ENCODE measurements at places on chromosomes 16 and 17.
A peak's percentile ranks its signal among the peaks of the same experiment; 100 is the strongest.

- peak; percentile 59 for DNase-seq
Observed at GRCh38 chr17:49407981-49408501, 6.6 kb downstream of the PHB1 start.

DNA sequence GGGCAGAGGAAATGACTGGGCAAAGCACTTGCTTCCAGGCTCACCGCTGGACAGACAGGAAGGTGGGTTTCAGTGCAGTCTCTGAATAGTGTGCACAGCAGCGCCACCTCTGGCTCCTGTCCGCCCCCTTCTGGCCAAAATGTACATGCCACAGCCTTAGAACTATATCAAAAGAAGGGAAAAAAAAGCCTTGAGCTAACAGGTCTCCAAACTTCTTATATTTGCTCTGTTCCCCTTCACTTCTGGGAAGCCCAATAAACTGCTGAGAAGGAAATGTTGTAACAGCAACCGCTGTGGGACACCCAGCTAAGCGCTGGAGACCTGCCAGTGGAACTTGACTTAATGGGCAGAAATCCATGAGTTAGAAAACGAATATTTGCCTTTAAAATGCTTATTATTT is 17.5 kb downstream of the COG7 start:
- DNase-seq = peak; percentile 40

DNA sequence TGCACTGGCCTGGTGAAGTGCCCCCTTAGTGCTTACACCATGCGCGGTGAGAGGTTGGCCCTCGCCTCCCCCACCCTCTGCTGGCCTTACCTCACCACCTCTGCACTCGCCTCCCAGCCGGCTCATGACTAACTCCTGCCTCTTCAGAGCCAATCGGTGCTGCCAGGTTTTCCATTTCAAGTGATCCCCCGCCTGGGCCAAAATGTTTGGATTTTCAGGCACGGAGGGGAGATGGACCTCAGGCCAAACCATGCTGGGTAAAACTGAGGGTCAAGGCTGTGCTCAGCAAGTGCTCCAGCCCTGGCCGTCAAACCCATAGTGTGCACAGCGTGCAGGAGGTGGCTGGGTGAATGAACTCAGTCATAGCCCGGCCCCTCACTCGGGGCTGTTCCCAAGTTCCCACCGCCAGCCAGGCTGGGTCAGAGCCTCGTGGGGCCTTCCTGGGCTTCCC is 175.4 kb downstream of the SEC14L1 start:
- DNase-seq = no peak

- DNase-seq = no peak
Observed at GRCh38 chr16:54602666-54603065, 316.1 kb upstream of the IRX3 start.

GRCh38 chr17:45110676-45111611 is 21.4 kb downstream of the PLCD3 start:
- no peak for DNase-seq

DNA sequence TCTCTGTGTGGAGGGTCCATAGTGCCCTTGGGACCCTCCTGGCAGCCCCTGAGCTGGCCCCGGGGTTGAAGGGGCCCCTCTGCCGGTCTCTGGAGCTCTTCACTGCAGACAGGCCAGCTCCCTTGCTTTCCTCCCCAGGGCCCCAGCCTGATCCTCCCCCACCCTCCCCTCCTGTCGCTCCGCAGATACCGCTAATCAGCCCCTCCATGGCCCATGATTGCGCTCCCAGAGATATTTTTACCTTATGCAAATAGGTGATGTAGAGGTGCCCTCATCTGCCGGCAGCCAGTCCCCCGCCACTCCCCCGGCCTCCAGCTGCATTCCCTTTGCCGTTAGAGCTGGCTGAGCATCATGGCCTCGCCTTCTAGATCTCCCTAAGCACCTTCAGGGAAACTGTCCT is 9.2 kb downstream of the MMP15 start:
- DNase-seq = no peak

DNA sequence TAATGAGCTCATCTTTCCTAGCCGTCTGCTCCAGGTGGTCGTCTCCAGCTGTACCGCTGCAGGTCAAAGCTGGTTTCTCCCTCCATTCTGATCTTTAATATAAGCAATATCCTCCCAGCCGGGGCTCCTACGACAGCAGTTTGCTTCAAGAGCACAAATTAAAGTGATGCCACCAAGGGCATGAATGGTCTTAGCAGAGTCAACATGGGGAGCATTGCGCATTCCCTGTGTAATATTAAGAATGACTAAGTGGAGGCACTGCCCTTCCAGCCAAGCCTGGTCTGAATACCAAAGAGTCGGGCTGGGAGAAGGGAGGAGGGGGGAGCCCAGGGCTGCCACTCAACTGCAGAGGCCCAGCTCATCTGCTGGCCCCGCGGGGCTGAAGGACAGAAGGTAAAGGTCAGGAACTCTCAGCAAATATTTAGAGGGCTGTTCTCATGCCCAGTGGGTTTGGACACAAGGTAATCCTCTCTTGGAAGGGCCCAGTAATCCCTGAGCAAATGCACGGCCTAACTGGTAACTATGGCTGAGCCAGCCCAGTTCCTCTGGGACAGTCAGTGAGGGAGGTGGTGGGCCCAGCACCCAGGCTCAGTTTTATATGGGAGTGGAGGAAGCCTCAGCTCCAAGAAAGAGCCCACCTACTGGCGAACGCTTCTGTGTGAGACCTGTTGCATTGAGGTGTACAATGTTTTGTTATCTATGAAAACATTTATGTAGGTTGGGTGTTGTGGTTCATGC is 121.2 kb downstream of the IRX3 start:
- DNase-seq = no peak

DNA sequence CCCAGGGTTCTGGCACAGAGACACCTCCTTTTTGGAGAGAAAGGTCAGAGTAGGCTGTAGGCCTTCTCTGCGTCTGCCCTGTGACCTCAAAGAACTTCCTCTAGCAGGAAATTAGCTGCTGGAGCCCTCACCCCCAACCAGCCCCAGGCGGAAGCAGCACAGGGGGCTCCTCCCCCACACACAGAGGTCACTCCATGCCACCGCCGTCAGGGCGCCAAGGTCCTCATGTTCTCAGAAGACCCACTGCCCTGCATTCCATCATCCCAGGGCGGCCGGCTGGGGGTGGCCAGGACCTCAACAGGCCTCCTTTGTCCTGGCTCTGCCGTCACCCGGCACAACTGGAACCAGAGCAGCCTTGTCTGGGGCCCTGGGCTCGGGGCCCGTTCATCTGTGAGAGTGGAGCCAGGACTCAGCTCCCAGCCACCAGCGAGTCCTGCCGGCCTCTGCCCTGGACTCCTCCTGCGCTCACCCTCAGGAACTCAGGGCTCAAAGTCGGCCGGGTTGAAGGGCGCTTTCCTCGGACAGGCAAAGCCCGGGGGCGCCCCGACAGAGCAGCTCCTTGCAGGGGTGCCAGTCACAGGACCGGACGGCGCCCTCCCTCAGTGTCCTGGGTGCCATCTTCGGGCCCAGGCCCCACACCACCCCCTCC is 1.2 kb downstream of the TMC6 start:
- peak; percentile 77 for DNase-seq

- DNase-seq = no peak
Observed at GRCh38 chr16:58459344-58460218, 40.4 kb upstream of the NDRG4 start.

DNA sequence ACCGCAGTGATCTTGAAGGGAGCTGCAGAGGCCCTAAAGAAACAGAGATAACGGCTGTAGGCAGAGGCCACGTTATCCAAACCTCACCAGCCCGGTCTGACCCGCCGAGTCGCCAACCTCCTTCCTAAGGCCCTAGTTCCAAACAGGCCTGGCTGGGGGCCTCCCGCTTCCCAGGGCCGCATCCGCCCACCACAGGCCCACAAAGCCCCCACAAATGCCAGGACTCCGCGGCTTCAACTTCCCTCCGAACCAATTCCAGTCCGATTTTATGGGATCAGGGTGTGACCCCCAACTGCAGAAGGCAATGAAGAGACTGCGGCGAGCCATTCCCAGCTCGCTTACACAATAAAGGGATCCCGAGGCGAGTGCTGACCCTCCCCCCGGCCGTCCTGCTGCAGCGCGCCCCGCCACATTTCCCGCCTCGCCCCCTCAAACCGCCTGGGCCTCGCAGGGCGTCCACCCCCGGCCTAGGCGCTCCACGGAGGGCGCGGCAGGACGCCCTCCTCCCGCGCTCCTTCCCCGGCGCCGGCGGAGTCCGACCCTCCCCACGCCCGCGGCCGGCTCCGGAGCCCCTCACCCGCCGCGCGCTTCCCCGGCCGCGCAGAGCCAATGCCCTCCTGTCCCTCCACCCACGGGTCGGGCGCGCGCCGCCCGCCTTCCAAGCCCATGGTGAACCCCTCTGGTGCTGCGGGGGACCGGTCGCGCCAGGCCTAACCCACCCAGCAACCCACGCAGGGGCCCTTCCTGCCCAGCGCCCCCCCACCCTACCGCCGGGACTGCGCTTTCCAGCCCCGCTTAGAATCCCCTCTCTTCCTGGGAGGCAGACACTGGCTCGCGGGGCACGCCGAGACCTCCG is 926 bp downstream of the MYH10 start:
- no peak for DNase-seq

GRCh38 chr17:27938864-27939263 is 45.7 kb upstream of the LYRM9 start:
- no peak for DNase-seq

DNA sequence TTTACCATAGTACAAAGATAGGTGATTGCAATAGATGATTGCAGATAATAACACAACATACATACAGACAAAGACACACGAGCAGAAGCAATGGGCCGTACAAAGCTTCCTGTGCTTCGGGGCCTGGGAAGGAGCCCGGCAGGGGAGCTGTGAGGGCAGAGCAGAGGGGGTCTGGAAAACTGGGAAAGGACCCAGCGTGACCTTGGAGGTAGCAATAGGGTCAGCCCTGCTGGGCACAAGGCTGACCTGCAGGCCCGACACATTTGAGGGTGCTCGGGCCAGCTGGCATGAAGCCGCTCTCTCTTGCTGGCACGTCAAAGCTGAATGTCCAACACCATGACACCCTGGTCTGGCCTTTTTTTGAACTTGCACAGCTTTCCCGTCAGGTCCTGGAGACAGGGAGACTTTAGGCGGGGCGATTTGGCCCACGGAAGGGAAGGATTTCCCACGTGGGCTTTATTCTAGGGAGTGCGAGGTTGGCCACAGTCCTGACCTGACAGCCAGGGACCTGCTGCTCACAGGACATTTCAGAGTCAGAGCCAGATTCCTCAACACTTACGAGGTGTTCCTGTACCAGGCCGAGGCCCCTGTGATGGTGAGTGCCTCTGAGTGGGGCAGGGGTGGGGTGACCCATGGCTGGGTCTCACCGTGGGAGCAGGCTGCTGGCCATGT is 83.2 kb downstream of the NTN1 start:
- no peak for DNase-seq

DNA sequence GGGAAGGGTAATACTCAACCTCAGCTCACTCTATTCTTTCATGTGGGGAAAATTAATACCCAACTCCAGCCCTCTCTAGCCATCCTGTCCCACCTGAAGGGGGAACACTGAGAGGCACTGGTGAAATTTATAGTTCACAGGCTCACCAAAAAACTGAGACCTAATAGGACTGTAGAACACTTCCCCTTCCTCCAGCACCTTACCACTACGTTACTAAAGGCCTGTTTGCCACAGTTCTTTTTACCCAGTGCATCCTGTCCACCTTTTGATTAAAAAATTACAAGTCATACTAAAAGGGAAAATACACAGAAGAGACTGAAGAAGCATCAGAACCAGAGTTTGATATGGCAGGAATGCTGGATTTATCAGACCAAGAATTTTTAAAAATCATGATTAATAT is 26.0 kb downstream of the DHRS7B start:
- DNase-seq = no peak

GRCh38 chr17:39527220-39527813 is 66.0 kb downstream of the CDK12 start:
- no peak for DNase-seq

GRCh38 chr17:50311112-50311460 is 34.8 kb upstream of the XYLT2 start:
- DNase-seq = no peak

DNA sequence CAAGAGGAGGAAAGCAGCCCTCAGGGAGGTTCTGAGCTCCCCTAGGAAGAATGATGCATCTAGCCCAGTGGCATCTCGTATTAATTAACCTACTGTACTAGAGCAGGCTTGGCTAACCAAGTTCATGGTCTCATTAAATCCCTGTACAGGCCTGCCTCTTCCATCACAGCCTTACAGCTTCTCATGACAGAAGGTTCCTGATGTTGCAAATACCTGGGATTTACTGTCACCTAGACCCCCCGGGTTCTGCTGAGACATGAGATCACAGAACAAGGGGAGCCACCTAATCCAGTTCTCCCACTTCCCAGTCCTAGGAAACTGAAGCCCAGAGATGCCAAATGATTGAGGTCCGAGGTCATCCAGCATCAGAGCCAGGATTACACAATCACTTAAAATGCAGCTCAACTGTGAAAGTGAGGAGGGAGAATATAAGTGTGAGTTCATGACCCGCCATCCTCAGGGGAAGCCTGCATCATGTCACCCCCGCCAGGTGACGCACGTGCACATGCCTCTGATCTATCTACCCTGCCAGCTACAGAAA is 23.9 kb downstream of the ACLY start:
- no peak for DNase-seq

DNA sequence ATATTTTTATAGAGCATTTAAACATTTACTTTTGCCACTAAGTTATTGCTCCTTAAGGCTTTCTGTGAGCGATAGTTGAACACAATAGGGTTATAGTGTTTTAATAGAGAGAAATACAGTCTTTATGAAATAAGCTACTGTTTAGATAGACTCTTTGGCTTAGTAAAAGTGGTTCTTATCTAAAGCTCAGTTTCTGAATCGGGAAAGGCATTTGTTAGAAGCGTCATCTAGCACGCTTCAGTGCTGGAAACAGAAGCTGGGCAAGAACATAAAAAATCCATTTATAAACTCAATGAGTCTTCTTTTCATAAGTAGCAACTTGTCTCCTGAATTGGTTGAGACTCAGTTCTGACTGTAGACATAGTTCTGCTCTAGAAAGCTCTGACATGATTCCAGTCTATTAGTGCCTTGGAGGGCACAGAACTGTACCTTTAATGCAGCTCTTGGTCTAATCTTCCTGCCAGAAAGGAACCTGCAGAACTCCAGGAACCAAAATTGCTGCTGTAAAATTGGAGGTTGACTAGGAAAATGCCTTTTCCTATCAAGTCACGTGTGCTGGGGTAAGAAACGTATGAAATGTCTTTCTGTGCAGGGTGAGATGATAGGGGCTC is 55.4 kb upstream of the DNAJA2 start:
- DNase-seq = no peak

DNA sequence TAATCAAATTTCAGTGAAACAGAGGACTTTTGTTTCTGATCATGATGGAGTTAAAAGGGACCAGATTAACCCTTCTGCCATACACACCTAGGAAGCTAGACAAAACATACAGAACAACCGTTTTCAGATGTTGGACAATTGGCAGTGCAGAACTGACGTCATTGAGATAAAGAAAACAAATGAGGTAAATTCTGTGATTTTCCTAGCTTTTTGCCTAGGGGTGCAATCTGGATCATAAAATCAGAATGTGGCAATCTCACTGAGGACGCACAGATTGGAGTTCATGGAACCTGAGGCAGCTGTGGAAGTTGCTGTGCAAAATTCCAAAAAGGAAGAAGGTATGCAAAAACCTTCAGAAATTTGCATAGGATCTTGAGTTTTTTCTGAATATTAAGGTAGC is 15.0 kb upstream of the USP32 start:
- DNase-seq = no peak

GRCh38 chr17:76793775-76794174 is 55.9 kb downstream of the MFSD11 start:
- no peak for DNase-seq

Measured in GDM1 (cell line).